ENCODE measurements at places on chromosomes 16 and 17.

- DNase-seq, result peak; percentile 10
These were observed 518 bp downstream of the SH2B1 start for GRCh38 chr16:28863929-28864793.

GRCh38 chr17:55743103-55743679 lies 7.7 kb upstream of the PCTP start:
- DNase-seq, result peak; percentile 93

GRCh38 chr16:77324729-77325128 lies 110.1 kb downstream of the ADAMTS18 start:
- no peak for DNase-seq

GRCh38 chr17:12790249-12791106 lies 1.2 kb downstream of the ARHGAP44 start:
- DNase-seq, result no peak

DNA sequence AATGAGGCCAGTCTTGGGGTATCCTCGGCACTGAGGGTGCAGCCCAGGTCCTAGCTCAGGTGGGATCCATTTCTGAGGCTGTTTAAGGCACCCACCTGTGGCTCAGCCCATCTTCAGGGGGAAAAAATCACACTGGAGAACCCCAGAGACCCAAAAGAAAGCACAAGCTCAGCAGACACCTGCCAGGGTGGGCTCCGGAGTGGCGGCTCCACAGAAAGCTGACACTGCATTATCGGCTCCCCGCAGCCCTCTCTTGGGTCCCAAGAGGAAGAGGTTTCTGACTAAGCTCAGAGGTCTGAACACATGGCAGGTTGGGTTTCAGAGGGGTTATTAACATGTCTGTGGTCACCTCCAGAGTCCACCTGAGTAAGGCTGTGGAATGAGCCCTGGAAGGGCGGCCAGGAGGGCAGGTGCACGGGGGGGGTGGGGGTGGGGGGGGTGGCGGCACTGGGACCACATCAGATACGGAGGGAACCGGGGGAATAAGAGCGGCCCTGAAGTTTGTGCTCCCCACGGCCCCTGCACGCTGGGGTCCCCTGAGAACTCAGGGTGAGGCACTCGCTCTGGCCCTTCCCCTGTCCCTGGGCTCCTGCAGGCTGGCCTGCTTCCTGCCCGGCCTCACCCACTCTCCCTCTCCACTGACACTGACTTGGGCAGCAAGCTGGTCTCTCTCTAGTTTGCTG lies 79.5 kb downstream of the TIMM22 start:
- no peak for DNase-seq
